Trophoblast cell (in vitro differentiated cells and primary cell): ENCODE measurements at places on chromosomes 12 and 14.

- DNase-seq: no peak
These were observed 218.1 kb upstream of the HMGA2 start for GRCh38 chr12:65606008-65606766.

DNA sequence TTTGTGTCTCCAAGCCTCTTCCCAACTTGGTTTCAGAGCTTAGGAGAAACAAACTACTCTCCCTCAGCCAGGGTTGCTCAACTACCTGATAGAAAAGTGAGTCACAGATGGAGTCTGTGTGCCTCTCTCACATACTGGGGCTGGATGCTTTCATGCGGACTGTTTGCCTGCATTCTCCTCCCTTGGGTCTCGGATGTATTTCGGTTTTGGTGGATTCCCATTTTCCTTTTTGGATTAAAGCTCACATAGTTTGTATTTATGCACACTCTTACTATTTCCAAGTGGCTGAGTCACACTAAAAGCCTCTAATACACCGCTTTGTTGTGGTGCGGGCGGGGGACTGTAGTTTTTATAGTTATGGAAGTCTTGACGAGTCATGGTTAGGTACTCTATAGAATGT, 505.4 kb downstream of the LRFN5 start:
- DNase-seq: no peak

GRCh38 chr12:6567112-6567670, 900 bp downstream of the NOP2 start:
- no peak for DNase-seq

DNA sequence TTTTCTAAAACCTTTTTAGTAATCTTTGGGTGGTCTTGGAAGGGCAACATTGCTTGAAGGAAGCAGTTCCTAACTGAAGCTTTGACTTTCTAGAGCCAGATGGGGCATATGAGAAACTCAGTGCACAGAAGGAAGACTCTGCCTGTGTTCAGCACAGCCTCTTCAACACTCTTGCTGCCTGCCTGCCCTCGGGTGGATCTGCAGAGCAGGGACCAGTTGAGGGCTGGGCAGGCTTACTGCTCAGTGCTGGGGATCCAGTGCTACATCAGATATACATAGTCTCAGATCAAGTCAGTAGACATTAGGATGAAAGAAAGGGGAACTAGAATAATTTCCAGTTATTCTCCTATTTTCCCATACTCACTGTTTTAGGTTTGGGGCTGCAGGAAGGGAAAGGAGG, 29.5 kb upstream of the TMX1 start:
- no peak for DNase-seq

DNA sequence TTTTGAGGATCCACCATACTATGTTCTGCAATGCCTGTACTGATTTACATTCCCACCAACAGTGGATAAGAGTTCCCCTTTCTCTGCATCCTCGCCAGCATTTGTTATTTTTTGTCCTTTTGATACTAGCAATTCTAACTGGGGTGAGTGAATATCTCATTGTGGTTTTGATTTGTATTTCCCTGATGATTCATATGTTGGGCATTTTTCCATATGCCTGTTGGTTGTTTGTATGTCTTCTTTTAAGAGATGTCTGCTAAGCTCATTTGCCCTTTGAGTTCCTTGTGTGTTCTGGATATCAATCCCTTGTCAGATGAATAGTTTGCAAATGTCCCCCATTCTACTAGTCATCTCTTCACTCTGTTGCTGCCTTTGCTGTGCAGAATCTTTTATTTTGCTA, 49.0 kb upstream of the MSRB3 start:
- DNase-seq: no peak

- no peak for DNase-seq
These were observed 3.9 kb downstream of the CDH24 start for GRCh38 chr14:23053426-23053825.

- DNase-seq: no peak
These were observed 267.9 kb downstream of the TMEM132C start for GRCh38 chr12:128534906-128535305.

DNA sequence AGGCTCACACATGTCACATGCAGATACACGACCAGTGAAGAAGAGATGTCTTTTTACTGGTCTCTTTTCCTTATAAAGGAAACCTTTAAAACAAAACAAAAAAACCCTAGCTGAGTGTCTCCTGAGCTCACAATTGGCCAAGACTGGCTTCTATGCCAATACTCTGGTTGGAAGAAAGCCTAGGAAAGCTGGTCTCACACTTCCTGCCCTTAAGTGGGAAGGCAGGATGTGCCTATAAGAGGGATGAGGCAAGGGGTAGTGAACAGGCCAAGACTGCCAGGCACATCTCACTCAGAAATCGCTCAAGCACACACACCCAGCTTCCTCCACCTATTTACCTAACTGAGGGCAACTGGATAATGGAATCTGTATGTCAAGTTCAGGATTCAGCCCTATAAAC, 50.0 kb downstream of the SOCS2 start:
- no peak for DNase-seq

DNA sequence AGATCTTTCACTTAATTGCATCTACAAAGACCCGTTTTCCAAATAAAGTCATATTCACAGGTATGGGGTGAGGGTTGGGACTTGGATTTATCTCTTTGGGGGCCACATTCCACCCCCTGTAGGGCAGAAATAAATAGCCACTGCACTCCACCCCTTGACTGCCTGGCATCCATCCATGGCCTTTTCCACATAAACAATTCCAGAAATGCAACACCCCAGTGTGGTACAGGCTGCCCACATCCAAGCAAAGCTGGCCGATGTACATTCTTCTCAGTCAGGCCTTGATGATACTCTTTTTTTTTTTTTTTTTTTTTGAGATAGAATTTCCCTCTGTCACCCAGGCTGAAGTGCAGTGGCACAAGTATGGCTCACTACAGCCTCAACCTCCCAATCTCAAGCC, 12.9 kb downstream of the DGLUCY start:
- peak; percentile 39 for DNase-seq

DNA sequence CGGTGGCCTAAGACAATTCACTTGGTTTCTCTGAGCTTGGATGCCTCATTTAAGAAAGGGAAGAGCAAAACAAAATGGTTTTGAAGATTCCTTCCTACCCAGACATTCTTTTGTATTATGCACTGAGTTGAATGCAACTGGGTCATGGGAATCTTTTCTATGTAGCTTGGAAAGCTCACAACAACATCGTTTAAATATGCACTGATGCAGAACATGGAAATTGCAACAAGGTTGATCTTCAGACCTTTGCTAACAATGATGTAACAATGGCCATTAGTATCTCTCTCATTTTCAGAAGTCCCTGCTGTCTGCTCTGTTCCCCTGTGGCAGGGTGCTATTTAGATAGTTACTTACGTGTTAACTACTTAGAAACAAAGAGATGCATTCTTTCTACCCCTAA, 30.1 kb upstream of the IGF1 start:
- no peak for DNase-seq

DNA sequence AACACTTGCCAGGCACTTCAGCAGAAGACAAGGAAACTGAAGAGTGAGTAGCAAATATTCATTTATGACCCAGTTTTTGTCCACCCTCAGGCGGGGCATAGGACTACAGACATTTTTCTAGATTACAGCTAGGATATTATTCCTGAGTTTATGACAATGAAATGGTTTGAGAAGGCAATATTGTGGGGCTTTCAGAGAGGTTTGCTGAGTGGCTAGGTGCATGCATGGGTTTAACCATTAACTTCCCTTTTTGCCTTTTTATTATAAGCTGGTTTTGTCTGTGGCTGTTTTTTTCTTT, 104.0 kb upstream of the BCAT1 start:
- DNase-seq: no peak

DNA sequence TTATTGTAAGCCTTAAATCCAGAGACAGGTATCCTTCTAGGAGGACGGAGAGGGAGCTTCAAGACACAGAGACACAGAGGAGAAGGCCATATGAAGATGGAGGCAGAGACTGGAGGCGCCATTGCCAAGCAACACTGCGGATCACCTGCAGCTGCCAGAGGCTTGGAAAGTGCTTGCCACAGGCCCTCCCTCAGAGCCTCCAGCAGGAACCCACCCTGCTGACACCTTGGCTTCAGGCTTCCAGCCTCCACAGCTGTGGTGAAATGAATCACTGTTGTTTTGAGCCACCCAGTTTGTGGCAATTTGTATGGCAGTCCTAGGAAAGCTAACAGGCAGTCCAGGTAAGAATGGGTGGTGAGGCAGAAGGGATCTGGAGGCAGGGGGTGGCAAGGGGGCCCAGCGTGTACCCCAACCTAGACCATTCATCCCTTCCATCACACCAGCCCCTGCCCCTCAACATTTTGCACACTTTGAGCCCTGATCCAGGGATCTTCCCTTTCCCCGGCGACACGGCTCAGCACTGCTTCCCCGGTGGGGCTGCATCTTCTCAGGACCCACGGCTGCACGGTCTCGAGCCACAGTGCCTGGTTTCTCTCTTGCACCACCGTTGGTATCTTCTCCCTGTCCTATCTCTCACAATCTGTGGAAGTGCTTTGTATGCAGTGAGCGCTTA, 22.3 kb upstream of the BCDIN3D start:
- no peak for DNase-seq

- DNase-seq: no peak
These were observed 304.5 kb downstream of the RAD51B start for GRCh38 chr14:68124050-68124449.

DNA sequence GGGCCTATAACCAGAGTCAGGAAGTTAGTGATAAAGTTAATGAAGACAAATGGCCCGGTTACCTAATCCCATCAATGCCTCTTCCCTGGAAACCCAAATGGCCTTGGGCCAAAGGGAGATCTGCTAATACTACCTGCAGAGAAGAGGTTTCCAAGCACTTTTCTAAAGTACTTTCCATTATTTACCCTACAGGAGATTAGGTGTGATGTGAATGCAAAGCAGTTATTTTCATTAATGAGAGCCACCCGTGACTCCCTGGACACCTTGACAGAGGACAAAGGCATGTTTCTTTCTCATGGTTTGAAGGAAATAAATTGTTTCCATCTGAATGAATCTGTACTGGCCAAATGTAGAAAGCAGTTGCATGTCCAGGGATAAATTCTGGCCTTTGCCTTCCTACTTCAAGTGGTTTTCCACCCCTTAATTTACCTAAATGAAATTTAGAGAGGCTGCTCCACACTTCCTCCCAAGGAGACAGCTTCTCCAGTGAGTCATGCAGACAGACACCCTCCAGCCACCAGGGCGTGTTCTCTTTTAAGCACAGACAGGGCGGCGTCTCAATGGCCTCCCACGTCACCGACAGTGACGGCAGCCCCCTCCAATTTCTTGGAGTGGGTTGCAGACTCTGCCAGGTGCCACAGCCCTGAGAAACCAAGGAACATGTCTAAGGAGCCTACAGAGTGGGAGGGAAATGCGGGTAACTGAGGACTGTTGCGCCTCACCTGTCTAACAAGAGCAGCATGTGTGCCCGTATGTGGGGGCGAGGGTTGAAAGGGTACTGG, 43.9 kb upstream of the GNPNAT1 start:
- peak; percentile 97 for DNase-seq

- DNase-seq: no peak
These were observed 7.6 kb upstream of the CDC42BPB start for GRCh38 chr14:103064978-103065377.

DNA sequence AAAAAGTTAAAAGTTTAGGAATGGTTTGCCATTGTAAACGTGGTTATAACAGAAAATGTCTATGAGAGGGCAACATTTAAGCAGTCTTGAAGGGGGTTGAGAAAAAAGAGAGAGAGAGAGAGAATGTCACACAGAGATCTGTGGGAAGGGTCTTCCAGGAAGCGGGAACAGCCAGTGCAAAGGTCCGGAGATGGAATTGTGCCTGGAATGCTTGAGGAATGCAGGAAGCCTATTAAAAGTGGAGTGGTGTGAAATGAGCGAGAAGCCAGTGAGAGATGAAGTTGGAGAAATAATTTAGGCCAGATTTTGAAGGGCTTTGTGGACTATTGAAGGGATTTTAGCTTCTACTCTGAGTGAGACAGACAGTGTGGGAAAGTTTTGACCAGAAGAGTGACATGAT, 406.8 kb upstream of the TBX3 start:
- DNase-seq: no peak
